ENCODE measurements at places on chromosomes 1 and 21.

DNA sequence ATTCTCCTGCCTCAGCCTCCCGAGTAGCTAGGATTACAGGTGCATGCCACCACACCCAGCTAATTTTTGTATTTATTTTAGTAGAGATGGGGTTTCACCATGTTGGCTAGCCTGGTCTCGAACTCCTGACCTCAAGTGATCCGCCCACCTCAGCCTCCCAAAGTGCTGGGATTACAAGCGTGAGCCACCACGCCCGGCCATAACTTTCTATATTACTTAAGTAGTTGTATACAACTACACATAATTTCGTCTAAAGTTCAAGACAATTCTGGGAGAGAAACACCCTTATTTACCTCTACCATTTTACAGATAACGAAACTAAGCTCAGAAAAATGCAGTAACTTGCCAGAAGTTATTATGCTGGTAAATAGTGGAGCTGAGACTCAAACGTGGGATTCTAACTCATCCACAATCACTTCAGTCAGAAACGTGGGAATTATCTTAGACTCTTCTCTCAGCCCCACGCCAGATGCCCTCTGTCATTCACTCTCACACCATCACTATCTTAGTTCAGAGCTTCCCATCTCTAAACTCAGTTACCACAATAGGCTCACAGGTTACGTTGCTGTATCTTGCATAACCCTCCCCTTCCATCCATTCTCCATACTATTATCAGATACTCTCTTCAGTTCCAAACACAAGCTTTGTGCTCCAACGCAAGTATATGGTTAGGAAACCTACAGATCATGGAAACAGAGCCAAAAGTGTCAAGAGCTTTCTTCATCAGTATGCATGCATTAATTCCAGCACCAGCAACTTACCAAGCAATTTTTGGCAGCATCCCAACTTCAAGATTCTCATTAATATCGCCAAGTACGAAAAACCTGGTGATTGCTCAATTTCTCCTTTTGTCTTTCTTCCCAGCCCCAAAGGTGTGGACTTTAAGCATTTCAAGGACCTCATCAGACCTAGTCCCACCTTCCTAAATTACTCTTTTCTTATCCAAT, 69.3 kb downstream of the RERE start:
- no peak for DNase-seq

DNA sequence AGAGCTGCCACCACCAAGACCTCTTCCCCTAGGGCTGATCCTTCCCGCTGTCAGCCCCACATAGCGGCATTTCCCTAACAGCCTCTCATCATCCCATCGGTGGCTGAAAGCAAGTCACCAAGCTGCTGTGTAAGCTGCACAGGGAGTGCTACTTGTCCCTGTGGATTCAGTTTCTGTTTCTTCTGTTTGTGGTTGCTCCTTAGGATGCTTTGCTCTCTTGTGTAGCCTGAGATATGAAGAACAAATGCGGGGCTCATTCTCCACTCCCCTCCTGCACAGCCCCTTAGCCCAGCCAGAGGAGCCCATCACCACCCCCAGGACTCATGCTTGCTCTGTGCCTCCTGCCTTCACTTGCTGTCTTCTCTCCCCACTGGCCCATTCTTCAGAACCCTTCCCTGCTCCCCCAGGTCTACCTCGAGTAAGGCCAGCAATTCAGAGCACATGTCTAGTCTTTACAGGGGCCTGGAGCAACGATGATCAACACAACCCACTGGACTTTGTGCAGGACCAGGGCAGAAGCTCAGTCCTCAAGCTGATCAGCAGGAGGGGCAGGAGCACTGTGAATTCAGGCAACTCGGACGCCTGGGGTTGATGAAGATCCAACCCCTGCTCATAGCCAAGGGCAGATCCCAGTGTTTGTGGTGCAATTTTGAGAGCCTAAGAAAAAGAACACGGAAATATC, 82.6 kb upstream of the GALNT2 start:
- no peak for DNase-seq

DNA sequence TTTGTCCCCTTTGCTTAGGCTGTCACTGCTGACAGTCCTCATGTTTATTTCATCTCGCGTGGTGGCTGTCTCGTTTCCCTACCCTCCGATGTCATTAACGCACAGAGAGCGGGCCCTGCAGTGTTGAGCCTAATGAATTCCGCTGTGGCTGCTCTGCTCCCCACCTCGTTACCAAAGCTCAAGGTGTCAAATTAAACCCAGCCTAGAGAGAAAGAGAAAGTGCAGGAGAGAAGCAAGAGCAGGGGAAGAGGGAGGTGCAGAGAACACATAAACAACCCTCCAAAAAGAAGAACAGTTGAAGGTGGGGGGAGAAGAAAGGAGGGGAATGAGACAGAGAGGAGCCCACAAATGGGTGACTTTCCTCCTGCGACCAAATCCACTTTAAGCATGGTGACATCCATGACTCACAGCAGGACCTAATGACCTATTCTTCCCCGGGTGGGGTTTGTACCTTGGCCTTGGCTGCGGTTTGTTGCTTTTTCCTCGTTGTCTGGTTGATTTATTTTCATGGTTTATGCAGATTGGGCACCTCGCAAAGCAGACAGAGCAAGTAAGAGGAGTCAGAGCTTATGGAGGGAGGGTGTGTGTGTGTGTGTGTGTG, 92.5 kb downstream of the PBX1 start:
- peak; percentile 47 for DNase-seq

DNA sequence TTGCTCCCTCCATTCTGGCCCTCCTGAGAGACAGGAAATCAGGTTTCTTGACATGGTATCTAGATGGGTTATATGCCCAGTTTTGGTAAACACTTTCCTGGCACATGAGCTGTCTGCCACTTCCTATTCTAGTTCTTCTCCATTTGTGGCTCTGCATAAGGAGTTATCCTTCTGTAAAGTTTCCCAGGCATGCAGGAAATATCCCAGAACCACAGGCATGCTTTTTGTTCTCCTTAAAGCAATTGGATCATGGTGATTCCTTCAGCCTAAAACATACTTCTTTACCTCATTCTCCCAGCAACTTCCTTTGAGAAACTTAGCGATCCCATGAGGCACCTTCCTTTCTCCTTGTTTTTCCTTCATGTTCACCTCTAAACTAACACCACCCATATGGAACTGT, 199.8 kb downstream of the CRB1 start:
- DNase-seq: no peak

DNA sequence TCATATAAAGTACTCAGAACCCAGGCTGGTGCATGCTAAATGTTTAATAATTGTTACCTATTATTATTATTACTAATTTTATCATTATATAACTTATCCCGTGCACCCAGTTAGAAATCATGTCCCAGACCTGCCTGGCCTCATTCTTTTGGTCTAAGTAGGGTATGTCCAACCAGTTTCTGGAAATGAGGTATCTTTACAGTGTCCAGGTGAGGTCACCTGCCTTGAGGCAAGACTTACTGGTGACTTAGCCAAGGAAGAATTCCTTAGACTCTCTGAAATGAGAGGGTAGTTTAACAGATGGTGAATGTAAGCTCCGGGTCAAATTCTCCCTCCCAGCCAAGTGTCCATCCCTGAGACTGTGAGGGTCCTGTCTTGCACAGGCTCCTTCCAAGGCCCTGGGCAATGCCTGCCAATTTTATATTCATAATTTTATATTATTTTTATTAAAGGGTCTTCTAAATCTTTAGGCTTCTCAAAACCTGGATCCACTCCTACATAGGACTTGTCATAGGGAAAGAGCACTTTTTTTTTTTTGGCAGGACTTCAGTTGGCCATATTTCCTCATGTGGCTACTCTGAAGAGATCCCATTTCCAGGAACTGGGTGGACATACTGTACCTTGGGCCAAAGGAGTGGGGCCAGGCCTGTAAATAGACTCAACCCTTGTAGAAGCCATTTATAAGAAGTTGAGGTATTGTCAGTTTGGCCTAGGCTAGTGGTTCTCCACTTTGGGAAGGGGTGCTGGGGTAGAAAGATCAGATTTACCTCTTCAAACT, 96.7 kb upstream of the KCNA3 start:
- DNase-seq: no peak

DNA sequence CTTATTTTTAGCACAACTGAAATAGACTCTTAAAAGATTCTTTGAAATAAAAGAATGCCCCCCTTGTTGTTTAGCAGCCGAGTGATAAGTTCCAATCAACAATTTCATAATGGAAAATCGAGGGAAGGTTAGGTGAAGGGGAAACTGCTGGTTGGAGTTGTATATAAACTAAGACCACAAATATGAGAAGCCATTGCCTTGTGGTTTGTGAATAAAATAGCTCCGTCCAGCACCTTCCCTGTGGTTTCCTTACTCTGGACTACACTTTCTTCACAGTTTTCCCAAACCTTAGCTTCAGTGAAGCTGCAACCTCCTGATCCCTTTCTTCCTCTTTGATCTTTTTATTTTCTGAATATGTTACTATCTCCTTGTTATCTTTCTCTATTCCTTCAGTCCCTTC, 6.7 kb upstream of the RAB3GAP2 start:
- no peak for DNase-seq

- peak; percentile 21 for DNase-seq
These were observed 8.1 kb downstream of the LRRC53 start for GRCh38 chr1:74504125-74504932.

DNA sequence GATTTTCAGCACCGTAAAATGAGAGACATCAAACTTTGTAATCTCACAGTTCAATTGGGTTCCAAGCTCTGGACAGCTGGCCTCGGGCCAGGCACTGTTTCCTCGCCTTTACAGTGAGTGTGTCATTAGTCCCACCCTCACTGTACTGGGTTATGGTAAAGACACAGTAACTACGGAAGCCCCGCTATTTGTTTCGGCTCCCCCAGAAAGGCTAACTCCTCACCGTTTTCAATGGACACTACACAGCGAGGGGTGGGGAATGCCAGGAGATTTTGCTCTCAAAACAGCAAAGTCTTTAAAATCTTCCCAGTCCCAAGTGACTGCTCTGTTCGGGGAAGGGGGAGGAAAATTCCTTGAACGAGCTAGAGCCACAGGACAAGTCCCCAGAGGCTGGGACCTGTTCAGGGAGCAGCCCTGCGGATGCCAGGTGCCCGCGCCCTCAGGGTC, 757 bp upstream of the SPSB1 start:
- no peak for DNase-seq

- DNase-seq: peak; percentile 64
These were observed 1.3 kb upstream of the PEX10 start for GRCh38 chr1:2413495-2414296.

GRCh38 chr1:11858968-11859871, 475 bp upstream of the NPPB start:
- peak; percentile 84 for DNase-seq

- DNase-seq: no peak
These were observed 569.5 kb downstream of the PTPRU start for GRCh38 chr1:29805896-29806160.

Data from HuH-7 (cell line).